Gastrocnemius medialis (tissue), 4 donors: ENCODE measurements at places on chromosomes 16 and 17. TPM values are rescaled to one million over a fixed set of nuclear protein-coding genes. Genes with fewer than 3 reads are reported as not detected.

GRCh38 chr17:34692920-34693319 lies 113.5 kb downstream of the TMEM132E start:
- no peak for DNase-seq

GRCh38 chr17:47692137-47692894 lies 1.6 kb upstream of the TBKBP1 start:
- peak; percentile 10 for DNase-seq

DNA sequence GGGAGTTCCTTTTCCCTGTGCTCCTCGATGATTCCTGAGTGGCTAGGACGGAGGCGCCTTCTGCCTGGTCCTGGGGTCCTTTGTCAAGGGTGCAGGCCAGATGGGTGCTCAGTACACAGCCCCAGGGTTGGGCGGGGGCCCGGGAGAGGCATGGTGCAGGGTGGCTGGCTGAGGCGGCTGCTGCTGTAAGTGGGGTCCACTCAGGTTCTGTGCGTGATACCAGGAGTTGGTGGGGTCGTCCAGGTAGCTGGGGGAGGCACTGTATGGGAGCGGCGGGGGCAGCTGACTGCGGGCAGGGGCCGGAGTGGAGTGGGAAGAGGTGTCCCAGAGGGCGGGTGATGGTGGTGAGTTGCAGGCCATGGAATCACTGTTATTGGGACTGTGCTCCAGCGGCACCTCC lies 3.6 kb downstream of the DLX3 start:
- DNase-seq, result no peak

DNA sequence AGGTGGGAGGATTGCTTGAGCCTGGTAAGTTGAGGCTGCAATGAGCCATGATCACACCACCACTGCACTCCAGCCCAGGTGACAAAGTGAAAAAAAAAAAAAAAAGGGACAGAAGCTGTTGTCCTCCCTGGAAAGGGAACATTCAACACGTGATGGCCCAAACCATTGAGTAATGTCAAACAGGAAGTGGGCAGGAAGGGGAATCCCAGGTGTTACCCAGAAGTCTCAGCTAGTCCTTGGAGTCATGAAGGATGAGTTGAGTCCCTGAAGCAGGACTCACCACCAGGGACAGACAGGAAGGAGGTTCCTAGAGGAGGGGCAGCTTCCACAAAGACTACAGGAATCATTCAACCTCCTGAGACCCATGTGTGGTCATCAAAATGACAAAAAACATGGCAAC lies 19.8 kb upstream of the CMIP start:
- DNase-seq, result no peak

DNA sequence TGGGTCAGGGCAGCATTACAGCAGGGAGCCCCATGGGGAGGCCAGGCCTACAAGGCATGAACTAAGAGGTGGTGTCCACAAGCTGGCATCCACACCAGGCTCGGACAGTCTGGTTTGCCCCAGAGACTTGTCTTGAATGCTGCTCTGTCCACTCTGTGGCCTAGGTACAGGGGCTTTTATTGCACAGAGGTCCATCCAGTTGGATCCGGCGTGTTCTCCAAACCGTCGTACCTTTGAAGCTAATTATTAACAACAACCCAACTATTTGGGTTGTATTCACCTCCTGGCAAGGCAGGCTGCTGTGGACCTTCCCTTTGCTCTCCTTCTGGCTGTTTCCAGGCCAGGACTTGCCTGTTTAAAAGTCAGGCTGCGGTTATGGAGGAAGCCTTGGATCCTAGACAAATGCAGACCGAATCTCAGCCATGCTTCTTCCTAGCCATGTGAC lies 123.4 kb downstream of the CLEC16A start:
- no peak for DNase-seq

GRCh38 chr16:79609861-79610260 lies 9.3 kb upstream of the MAF start:
- no peak for DNase-seq

DNA sequence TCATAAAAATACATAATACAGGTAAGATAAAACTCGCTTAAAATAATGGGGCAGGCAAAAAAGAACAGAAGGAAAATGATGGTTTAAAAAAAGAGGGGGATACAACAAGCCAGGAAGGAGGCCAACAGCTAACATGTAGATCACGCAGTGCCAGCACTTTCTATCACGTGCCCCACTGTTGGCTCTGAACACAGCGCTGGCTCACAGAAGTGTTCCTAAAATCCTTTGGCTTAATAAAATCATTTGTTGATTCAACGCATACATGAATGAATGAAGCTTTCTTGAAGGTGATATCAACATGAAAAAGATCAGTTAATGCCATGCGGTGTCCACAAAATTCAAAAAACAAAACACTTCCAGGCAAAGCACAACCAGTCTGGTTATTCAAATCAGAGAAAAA lies 8.5 kb downstream of the ITGAE start:
- no peak for DNase-seq

DNA sequence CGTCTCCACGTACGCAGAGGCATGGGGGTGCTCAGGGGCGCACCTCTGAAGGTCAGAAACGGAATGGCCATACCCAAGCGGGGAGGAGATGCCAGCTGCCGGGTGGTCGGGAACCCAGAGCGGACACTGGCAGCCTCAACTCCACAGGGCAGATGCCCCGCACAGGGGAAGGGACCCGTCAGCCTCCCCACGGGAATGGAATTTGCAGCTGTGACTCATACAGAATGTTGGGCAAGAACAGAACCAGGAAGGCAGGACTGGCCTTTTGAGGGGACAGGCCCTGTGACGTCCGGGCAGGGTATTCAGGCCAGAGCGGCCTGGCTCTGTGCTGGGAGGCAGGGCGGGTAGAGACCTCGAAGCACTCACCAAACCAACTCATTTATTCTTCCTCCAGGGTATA lies 7.5 kb downstream of the TK1 start:
- DNase-seq, result peak; percentile 37

- no peak for DNase-seq
These were observed 2.9 kb downstream of the CPPED1 start for GRCh38 chr16:12800817-12801216.

- DNase-seq, result no peak
These were observed 38.2 kb downstream of the COPRS start for GRCh38 chr17:31820691-31821435.

DNA sequence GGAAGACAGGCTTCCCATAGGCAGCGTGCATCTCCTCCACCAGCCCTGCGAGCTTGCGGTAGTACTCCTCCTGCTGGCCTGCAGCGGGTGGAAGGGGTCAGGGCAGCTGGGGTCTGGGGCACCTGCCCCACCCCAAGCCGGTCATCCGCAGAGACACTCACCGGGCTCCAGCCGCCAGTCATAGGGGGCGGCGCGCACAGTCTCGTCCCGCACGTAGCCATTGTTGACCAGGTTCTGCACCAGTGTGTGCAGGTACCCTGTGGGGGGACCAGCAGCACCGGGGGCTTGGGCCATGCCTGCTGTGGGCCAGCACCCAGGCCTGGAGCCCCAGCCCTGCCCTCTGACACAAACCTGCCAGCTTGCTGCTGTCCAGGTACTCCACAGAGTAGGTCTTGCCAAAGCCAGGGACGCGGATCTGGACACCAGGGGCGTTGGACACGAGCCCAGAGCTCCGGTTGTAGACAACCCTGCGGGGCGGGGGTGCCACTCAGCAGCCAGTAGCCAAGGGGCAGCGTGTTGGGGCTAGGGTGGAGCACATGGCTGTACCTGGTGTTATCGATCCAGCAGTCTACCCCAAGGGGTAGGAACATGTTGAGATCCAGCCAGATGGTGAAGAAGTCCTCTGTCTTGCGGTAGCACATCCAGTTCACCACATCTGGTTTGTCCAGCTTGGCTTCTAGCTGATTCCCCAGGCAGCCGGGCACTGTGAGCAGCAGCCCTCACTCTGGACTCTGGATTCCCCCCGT lies 1.2 kb downstream of the LCAT start:
- no peak for DNase-seq

- DNase-seq, result no peak
These were observed 134.7 kb downstream of the SOX9 start for GRCh38 chr17:72255481-72255880.

DNA sequence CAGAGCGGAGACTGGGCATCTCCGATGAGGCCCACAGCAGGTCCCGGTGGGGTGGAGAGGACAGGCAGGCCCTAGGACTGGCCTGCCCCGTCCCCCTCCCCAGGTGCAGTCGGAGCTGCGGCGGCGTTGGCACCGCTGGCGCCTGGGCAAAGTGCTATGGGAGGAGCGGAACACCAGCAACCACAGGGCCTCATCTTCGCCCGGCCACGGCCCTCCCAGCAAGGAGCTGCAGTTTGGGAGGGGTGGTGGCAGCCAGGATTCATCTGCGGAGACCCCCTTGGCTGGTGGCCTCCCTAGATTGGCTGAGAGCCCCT lies 9.4 kb downstream of the GCGR start:
- no peak for DNase-seq

- no peak for DNase-seq
These were observed 125.5 kb upstream of the HSBP1 start for GRCh38 chr16:83682116-83682867.

GRCh38 chr17:7842380-7843256 lies 8.6 kb downstream of the KDM6B start:
- DNase-seq, result peak; percentile 68

PDIA2 gene
- total RNA-seq, result 2.2 TPM

RPRML gene
- total RNA-seq, result not detected

PRAC2 gene
- not detected for total RNA-seq

NOMO2 gene
- 107 TPM for total RNA-seq

SCNN1B gene
- total RNA-seq, result 2.3 TPM

TMEM88 gene
- total RNA-seq, result 24.7 TPM
